ELF-1 (cell line): ENCODE measurements at places on chromosomes 7 and 10.

- no peak for DNase-seq
These were observed 348.4 kb downstream of the GLRX3 start for GRCh38 chr10:130484468-130485180.

DNA sequence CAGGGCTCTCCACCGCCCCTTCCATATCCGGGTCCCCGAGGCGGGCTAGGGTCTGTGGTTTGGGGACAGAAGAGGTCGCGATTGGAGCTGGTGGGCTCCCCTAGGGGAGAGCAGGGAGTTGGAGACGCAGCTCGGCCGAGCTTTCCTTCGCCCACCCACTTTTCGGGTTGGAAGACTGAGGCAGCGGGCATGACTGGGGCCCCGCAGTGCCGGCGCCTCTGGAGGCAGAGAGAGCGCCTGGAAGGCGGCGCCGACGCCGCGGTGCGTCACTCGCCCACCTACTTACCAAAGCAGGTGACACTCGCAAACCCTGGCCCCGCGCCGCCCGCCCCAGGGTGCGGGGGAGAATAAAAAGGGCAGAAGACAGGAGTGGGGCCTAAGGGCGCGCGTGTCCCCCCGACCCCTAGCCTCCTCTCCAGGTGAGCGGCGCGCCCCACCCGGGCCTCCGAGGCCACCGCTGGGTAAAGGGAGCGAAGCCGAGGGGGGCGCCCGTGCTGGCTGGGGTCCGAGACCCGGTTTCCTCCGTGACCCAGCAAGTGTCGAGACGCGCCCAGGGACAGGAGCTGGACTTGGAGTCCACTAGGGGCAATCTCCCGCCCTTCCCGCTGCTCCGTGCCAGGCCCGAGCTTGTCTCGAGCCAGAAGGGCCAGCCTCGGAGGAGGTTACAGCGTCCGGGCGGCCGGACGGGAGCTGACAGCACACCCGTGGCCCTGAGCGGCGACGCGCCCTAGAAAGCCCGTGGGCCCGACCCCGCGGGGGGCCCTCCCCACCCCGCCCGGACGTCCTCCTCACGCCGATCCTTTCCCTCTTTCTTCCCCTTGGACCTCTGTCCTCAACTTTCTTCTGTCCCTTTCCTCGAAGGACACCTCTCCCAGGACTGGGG is 34.4 kb upstream of the GRID1 start:
- peak; percentile 43 for DNase-seq

GRCh38 chr10:266974-267425 is 131.7 kb downstream of the ZMYND11 start:
- no peak for DNase-seq

DNA sequence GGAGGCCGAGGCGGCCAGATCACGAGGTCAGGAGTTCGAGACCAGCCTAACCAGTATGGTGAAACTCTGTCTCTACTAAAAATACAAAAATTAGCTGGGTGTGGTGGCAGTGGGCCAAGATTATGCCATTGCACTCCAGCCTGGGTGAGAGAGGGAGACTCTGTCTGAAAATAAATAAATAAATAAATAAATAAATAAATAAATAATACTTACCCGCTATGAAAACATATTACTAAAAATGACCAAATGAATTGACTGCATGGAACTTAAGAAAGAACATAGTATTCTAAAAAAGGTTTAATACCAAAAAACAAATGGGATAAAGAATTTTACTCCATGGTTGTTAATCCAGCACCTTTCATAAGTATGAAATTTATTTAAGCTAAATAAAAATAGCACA is 305.0 kb downstream of the GATA3 start:
- no peak for DNase-seq

DNA sequence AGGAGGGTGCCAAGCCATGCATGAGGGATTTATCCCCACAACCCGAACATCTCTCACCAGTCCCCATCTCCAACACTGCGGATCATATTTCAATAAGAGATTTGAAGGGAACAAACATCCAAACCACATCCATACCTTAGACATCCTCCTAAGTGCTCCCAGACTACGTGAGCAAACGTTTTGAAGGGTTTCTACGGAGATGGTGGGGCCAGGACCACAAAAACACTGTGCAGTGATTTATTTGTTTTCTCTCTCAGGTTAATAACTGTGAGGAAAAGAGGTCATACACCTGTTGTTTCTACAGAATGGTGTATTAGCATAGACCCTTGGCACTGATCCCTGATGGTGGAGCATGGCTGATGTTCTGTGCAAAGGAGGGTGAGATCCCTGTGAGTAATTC is 277.8 kb downstream of the FRMD4A start:
- DNase-seq: no peak

DNA sequence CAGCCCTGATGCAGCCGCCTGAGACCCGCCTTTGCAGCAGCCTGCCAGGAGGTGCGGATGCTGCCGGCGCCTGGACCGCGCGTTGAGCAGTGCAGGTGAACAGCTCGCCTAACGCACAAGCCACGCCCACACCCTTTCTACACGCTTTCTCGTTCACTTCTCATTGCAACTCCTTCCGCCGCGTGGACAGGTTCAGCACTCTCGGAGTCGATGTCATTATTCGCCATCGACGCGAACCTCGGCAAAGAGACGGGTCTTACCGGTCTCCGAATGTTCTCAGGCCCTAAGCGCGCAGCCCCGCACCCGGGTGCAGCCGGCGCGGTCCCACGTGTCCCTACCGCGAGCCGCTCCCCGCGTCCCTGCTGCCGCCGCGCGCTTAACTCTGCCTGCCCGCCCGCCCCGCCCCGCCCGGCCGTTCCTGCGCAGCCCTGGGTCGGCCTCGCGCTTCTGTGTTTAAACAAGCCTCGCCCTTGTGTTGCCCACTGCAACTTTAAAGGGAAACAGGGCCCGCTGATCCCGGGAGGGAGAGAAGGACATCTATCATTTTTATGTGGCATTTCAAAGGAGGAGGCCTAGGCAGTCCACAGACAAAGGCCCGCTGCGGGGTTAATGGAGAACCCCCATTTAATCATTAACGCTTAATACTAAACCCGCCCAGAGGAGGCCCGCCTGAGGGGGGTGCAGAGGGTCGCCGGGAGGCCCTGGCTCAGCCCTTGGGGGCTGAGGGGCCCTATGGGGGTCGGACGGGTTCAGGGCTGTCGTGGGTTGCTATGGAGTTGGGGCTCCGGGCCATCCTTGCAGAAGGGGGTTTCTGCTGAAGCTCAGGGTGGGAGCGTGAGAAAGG is 128.5 kb downstream of the WDR11 start:
- peak; percentile 79 for DNase-seq

GRCh38 chr7:21401944-21402343 is 25.9 kb upstream of the SP4 start:
- DNase-seq: no peak

- no peak for DNase-seq
These were observed 233.3 kb downstream of the SLC25A13 start for GRCh38 chr7:96088579-96088978.

- DNase-seq: no peak
These were observed 14.0 kb upstream of the PTTG1IP2 start for GRCh38 chr7:90455163-90456030.

DNA sequence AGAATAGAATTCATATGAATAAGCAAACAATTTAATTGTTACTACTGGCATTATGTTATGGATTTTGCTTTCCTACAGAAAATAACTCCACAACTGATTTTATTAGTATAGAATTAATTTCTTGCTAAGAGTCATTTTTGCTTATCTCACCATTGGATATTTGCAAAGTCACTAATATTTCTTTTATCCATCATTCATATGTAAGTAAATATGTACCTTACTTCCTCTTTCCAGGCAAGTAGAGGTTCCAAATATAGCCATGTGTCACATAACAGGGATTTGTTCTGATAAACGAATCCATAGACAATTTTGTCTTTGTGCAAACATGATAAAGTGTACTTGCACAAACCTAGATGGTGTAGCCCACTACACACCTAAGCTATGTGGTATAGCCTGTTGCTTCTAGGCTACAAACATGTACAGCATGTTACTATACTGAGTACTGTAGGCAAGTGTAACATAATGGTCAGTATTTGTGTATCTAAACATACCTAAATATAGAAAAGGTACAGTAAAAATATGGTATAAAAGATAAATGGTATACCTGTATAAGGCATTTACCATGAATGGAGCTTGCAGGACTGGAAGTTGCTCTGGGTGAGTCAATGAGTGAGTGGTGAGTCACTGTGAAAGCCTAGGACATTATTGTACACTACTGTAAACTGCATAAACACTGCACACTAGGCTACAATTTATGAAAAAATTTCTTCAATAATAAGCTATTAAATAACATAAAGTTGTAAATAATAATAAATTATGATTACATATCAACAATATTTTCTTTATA is 18.3 kb downstream of the KLLN start:
- no peak for DNase-seq

DNA sequence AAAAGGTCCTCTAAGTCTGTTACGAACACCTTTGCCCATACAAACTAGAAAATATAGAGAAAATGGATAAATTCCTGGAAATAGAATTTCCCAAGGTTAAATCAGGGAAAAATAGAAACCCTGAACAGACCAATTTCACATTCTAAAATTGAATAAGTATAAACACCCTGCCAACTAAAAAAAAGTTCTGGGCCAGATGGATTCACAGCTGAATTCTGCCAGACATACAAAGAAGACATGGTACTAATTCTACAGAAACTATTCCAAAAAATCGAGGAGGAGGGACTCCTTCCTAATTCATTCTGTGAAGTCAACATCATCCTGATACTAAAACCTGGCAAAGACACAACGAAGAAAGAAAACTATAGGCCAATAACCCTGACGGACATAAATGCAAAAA is 400.4 kb upstream of the SEMA3A start:
- no peak for DNase-seq

- no peak for DNase-seq
These were observed 25.1 kb downstream of the MAT1A start for GRCh38 chr10:80264081-80265056.

- no peak for DNase-seq
These were observed 13.2 kb downstream of the CPSF4 start for GRCh38 chr7:99451936-99452335.

DNA sequence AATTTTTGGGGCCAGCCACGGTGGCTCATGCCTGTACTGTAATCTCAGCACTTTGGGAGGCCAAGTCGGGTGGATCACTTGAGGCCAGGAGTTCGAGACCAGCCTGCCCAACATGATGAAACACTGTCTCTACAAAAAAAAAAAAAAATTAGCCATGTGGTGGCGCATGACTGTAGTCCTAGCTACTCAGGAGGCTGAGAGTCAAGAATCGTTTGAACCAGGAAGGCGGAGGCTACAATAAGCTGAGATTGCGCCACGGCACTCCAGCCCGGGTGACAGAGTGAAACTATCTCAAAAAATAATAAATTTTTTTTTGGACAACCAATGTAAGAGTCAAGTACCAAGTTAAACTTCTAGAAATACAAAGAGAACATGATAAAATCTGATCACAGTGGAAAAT is 164.6 kb downstream of the AVL9 start:
- no peak for DNase-seq

DNA sequence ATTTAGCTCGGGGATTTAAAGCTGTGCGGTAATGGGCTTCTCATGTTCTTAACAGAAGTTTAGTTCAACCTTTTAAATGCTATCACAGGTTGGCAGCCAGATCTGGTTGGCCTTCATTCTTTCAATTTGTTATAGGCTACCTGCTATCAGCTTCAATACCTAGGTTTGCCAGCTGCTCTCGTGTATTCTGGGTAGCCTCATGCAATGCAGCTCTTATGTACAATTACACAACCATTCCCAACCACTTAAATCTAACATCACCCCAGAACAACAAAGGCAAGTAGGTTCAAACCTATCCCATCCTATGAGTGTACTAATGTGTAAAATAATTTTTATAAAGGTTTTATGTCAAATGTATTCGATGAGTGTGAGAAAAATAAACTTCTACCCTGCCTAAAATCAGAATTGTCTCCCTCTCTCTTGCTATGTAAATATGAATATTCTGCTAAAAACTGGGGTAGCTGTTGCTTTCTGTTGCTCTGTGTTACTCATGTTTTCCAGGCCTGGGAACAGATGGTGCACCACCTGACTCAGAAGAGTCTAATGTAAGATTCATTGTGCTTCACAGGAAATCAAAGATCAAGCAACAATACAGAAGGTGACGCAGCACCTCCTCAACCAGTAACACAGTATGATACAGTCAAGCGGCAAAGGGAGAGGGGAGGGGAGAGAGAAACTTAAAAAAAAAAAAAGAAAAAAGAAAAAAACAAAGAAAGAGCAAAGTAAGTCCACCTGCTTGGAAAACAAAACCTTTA is 188.6 kb downstream of the ETV1 start:
- no peak for DNase-seq

GRCh38 chr10:62852961-62853702 is 37.0 kb upstream of the EGR2 start:
- DNase-seq: no peak

DNA sequence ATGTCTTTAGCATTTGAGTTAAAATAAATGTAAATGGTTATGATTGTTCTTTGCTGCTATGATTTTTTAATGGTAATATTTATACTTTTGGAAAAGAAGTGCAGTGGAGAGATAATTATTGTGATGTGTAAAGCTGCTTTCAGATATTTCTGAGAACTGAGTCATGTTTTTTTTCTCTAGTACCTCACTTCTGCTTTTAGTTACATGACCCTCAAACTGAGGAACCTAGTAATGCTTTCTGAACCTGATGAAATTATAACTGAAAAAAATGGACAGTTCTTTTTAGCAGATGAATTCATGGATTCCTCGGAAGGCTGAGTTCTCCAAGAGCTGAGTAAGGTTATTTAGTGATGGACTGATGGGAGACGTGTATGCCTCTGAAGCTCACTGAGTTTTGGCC is 167.8 kb downstream of the CDCA7L start:
- no peak for DNase-seq

DNA sequence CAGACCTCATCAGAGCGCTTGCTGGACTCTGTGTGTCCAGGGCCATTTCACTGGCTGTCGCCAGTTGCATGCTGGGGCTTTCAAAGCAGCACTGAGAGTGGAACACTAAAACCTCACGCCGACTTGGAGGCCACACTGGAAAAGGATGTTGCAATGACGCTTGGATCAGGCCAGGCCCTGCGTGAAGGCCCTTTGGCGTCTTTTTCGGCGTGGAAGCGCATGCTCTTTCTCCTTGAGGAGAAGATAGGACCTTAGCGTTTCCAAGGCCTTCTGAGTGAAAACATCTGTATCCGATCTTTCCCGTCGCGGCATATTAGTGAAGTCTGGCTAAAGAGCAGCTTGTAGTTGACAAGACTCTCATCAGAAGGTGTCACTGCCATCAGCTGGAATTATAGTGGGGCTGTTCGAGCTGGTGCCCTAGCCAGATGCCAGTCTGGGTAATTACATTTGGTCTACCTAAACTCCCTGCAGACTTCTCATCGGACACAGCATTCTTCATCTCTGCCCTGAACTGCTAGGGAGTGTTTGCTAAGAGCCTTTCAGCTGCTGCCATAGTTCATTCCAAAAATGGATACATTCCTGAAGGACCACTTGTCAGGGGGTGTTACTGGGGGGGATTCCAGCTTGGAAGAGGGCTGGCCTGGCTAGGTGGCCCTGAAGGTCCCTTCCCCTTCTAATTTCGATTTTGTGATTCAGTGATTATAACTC is 167.7 kb upstream of the TCF7L2 start:
- DNase-seq: no peak

GRCh38 chr7:157405914-157406810 is 69.4 kb downstream of the DNAJB6 start:
- DNase-seq: no peak

GRCh38 chr10:103839872-103840739 is 15.3 kb downstream of the SH3PXD2A start:
- DNase-seq: peak; percentile 84

- DNase-seq: no peak
These were observed 48.8 kb upstream of the DGKI start for GRCh38 chr7:137895301-137896221.

- no peak for DNase-seq
These were observed 17.6 kb downstream of the PDSS1 start for GRCh38 chr10:26715137-26715487.

- DNase-seq: no peak
These were observed 14.1 kb upstream of the SLC16A12 start for GRCh38 chr10:89549510-89549909.
